ENCODE measurements at places on chromosomes 2 and 18.

- DNase-seq = no peak
Observed at GRCh38 chr2:26971911-26972786, 1.7 kb downstream of the MAPRE3 start.

DNA sequence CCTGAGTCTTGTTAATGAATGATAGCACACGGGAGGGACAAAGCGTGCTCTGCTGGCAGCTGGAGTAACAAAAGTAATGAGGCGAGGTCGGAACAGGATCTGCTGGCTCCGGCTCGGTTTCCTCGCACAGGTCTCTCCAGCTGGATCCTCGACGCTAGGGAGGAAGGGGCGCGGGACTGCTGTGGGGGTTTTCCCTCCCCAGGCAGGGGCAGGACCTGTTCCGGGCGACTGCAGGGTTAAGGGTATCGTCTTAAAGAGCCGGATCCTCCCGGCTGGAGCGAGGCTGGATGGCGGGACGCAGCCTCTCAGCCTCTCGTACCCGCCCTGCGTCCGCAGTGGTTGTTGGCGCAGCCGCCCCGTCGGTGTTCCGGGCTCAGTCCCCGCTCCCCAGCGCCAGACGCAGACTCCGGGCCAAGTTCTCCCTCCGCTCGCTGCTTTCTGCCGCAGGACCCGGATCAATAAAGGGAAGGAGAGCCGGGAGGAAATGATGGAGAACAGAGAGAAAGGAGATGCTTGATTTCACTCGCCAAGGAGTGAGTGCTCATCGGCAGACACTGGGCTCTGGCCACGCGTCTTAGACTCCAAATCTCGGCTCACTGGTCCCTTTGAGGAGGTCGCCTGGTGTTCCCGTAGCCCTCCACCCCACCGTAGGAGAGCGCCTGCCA, 1.1 kb upstream of the LIPG start:
- no peak for DNase-seq

- peak; percentile 85 for DNase-seq
Observed at GRCh38 chr2:109351164-109351756, 222.3 kb downstream of the SH3RF3 start.

- no peak for DNase-seq
Observed at GRCh38 chr18:31120594-31120993, 18.4 kb upstream of the DSC2 start.

- no peak for DNase-seq
Observed at GRCh38 chr2:123915380-123915779, 109.7 kb upstream of the CNTNAP5 start.

DNA sequence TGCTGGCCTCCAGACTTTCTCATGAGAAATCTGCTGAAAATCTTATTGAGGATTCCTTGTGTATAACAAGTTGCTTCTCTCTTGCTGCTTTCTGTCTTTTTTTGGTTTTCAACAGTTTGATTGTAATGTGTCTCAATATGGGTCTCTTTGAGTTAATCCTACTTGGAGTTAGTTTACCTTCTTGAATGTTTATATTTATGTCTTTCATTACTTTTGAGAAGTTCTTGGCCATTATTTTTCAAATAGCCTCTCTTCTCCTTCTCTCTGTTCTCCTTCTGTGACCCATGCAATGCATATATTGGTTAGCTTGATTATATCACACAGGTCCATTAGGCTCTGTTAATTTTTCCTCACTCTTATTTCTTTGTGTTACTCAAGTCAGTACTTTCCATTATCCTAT, 67.4 kb upstream of the ADAM23 start:
- no peak for DNase-seq

- no peak for DNase-seq
Observed at GRCh38 chr2:227097495-227098161, 66.4 kb downstream of the COL4A4 start.

- no peak for DNase-seq
Observed at GRCh38 chr2:110748489-110748867, 16.1 kb downstream of the ACOXL start.

- no peak for DNase-seq
Observed at GRCh38 chr2:9401059-9401547, 22.2 kb downstream of the ITGB1BP1 start.

- no peak for DNase-seq
Observed at GRCh38 chr2:134636714-134637113, 82.1 kb downstream of the TMEM163 start.

GRCh38 chr18:2961821-2962220, 51.1 kb downstream of the LPIN2 start:
- DNase-seq = peak; percentile 23

GRCh38 chr2:102065675-102066252, 74.0 kb downstream of the IL1R2 start:
- no peak for DNase-seq

DNA sequence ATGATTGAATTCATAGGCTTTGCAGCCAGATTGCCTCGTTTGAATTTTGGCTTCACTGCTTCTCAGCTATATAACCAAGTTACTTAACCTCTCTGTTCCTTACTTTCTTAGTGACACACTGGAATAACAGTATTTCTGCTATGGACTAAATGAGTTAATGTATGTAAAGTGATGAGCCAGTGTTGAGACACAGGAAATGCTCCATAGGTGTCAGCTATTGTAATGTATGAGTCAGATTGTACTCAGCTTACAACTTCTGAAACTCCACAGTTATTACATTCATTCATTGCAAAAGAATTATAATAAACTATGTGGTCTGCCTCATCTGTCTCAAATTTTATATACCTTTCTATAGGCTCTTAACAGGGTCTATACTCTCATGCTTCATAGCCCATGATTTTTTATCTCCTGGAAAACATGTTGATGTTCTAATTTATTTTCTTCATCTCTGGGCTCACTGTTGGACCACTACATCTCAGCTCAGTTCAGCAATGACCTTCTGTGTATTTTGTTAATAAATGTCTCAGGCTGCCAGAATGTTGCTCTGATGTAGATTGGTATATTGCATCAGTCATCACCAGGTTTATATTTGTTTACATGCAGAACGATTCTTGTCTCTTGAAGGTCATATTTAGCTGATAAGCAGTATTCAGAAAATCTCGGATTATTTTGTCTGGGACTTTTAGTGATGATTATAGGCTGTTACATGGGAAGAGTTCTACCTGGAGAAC, 76.2 kb downstream of the MAP3K20 start:
- DNase-seq = no peak

GRCh38 chr2:191202881-191203397, 42.3 kb upstream of the MYO1B start:
- DNase-seq = no peak

DNA sequence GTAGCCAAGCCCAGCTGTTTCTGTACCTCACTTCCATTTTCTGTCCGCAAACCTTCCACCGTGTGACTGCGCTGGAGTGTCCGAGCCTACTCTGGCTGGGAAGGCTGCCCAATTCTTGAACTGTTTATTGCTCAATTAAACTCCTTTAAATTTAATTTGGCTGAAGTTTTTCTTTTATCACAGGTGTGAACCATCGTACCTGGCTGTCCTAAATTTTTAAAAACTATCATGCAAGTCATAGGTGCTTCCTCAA, 6.2 kb upstream of the RNU2-63P start:
- no peak for DNase-seq

- no peak for DNase-seq
Observed at GRCh38 chr18:56026509-56026908, 438.5 kb upstream of the TCF4 start.

DNA sequence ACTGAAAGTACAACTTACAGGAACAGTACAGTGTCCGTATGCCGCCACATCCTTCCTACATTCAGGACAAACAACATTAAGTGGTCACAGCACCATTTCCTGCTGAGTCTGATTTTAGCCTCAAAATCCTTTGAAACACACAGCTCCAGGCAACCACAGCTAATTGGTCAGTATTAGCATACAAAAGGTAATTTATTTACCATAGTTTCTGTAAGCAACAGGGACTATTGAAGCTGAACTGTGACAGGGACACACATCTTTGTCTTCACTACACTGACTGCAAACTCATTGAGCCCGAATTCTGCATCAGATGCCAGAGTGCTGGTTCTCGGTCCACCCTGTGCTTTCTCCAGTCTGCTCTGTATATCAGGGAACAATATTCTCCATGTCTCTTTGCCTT, 151.8 kb downstream of the ST6GAL2 start:
- DNase-seq = no peak

GRCh38 chr2:172106108-172106961, 3.6 kb upstream of the DLX2 start:
- peak; percentile 69 for DNase-seq

DNA sequence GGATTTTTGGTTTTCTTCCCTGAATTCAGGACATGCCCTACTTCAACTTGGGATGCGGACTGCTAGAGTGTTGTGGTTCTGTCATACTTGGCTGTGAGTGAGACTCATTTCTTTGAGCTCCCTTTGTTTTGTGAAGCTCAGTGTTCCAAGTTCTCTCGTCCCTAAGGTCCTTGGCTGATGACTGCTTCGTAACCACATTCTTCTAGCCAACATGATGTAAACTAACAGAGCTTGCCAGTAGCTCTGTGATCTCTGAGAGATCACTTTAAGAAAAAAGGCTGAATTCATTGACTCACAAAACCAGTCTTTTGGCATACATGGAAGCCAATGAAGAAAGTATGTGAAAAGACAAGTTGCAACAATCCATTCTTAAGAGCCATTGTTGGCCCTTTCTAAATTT, 96.9 kb upstream of the MSTN start:
- peak; percentile 44 for DNase-seq

DNA sequence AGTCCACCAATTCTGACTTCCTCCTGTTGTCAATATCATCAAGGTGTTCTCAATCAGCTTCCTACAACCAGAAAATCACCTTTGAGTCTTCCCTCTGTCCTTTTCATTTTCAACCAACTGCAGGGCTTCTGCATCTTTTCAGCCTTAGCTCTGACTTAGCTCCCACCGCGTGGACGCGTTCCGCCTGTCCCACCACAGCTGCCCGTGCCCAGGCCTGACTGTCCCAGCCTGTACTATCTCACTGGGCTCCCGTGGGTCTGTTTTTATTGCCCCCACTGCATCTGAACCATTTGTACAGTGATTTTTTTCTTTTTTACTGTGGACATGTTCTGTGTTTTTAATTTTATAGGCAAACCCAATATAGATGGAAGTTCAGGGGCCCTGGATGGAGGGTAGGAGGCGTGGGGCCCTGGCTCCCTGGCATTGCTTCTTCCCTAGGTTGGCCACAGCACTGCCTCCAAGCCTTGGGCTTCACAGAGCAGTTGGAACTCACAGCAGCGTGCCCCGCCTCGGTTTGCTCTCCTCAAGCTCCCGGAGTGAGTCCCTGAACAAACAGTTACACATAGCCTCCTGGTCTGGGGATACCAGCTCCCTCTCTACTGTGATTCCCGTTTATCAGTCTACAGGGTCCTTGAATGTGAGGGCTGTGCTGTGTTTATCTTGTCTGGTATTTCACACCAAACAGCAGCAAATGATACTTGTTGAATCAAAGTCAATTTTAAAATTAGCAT, 280.6 kb upstream of the PXDN start:
- no peak for DNase-seq

GRCh38 chr18:36522509-36522908, 225.0 kb downstream of the FHOD3 start:
- DNase-seq = no peak

GRCh38 chr2:100196786-100197494, 54.5 kb upstream of the AFF3 start:
- DNase-seq = no peak

DNA sequence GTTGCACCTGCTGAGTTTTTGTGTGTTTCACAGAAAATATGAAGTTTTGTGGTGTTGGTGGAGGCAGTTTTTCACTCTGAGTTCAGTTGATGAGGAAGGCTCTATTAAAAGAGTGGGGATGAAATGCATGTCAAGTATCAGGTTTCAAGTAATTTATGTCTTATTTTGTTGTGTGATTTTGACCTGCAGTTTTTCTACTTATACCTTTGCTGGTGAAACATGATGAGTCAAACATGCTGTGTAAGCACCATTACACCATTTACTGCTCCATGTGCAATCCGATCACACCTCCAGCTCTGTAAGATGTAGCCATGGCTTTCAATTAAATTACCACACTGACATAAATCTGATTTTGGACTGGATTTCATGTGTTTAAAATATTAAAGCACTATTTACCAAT, 174.5 kb upstream of the ZEB2 start:
- no peak for DNase-seq

DNA sequence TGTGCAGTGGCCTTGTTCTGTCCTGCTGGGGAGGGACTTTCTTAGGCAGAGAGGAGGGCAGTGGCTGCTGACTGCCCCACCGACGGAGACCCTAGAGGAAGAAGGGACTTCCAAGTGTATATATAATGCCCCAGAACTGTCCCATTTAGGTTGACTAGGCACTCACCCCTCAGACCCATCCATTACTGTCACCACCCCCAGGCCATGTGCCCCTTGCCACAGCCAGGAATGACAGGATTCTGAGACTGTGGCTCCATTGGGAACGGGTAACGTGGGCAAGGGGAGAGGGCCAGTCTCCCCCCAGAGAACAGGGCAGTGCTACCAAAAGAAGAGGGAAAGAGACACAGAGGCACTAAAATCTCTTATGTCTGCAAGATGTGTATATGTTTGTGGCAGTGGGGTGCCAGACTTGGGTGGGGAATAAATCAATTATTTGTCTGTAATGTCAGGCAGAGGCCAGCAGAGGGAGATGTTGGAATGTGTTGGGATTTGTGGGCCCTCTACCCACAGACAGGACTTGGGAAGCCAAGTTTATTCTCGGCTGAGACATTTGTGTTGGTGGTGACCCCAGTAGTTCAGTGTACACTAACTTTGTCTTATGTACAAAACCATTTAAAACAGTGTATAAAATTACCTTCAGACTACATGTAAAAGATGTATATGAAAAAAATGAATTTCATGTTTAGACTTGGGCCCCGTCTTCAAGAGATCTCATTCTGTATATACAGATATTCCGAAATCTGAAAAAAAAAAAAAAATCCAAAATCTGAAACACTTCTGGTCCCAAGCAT, 24.0 kb upstream of the TMEM37 start:
- peak; percentile 77 for DNase-seq

- no peak for DNase-seq
Observed at GRCh38 chr2:81894451-81894990, 1590.0 kb upstream of the LRRTM1 start.

GRCh38 chr2:195620501-195620900, 36.5 kb upstream of the SLC39A10 start:
- no peak for DNase-seq

DNA sequence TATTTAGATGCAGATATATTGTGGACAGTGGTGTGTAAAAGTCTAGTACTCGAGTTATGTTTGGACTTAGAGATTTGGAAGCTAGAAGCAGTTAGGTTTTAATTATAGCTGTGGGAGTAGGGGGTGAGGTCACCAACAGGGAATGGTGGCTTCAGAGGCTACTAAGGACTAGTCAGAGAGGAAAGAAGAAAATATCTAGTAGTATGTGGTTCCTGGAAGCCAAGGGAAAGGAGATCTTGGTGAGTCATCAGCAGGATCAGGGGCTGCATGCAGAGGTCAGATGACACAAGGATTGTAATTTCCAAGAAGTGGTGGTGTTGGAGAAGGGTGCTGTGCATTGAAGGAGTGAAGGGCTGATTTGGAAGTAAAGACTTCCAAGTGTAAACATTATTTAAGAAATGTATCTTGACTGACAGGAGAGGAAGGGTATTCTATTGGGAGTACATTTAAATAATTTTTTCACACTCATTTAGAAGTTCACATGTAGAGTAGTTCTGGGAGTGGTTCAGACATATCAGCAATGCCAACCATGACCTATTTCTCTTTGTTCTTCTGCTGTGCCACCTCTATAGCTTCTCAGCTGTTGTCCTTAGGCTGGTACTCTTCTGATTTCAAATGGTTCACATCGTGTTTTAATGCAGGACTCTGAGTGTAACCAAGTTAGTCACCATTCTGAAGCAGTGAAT, 59.1 kb downstream of the ACSL3 start:
- peak; percentile 79 for DNase-seq

- no peak for DNase-seq
Observed at GRCh38 chr2:16126517-16127275, 186.3 kb downstream of the MYCN start.

GRCh38 chr2:152497481-152498052, 162.6 kb downstream of the FMNL2 start:
- no peak for DNase-seq

All from AG08396 (cell line).